ENCODE measurements at places on chromosomes 12 and 14.
A peak's percentile ranks its signal among the peaks of the same experiment; 100 is the strongest.

DNA sequence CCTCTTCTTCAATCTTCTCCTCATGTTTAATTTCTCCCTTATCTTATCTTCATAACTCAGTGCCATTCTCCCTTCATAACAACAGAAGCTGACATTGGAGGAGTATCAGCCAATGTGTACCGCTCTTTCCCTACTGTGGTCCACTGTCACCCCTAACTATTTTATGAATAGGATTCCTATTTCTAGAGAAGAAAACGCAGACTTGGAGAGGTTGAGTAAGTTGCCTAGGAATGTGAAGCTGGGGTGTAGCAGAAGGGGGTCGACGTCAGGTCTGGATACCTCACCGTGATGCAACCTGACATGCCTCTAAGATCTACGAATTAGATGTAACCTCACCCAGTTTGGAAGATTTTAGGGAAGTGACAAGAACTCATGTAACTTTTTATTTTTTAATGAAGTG is 17.1 kb downstream of the LMO3 start:
- DNase-seq, result no peak

DNA sequence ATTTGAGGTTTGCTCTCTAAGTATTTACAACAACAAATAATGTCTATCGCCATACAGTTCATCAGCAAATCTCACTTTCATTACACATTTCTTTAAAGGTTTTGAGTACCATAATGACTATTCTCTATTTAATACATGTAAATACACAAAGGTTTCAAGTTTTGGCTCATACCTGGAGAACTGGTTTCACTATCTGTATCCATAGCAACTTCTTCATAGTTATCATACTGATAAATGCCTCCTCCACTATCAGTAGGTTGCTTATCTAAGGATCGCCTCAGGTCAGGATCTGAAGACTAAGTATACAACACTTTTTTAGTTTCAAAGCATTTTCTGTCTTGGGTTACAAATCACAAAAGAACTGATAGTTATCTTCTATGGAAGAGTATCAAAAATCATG is 21.4 kb downstream of the ZFC3H1 start:
- no peak for DNase-seq

DNA sequence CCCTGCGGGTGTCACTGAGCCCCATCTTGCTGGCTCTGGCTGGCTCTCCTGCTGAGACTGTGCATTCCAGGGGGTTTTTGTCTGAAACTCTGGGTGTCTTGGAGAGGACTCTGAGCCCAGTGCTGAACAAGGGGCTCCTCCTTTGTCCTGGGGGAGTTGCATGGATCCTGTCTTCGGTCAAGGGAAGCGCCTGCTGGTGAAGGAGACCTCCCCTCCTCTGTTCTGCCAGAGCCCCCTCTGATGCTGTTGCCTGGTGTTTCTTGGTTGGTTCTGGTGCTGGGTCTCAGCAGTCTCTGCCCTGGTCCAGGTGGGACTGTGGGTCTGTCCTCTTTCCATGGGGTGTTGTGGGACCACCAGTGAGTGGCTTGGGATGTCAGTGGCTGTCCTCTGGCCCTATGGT is 380.9 kb downstream of the TMEM121 start:
- DNase-seq, result no peak

GRCh38 chr12:117019866-117020265 is 79.3 kb downstream of the TESC start:
- DNase-seq, result no peak

GRCh38 chr12:8985213-8985754 is 4.1 kb upstream of the KLRG1 start:
- DNase-seq, result no peak

- DNase-seq, result no peak
Observed at GRCh38 chr12:76247992-76248391, 100.2 kb downstream of the BBS10 start.

- DNase-seq, result peak; percentile 12
Observed at GRCh38 chr12:7113389-7113871, 4.4 kb upstream of the C1RL start.

DNA sequence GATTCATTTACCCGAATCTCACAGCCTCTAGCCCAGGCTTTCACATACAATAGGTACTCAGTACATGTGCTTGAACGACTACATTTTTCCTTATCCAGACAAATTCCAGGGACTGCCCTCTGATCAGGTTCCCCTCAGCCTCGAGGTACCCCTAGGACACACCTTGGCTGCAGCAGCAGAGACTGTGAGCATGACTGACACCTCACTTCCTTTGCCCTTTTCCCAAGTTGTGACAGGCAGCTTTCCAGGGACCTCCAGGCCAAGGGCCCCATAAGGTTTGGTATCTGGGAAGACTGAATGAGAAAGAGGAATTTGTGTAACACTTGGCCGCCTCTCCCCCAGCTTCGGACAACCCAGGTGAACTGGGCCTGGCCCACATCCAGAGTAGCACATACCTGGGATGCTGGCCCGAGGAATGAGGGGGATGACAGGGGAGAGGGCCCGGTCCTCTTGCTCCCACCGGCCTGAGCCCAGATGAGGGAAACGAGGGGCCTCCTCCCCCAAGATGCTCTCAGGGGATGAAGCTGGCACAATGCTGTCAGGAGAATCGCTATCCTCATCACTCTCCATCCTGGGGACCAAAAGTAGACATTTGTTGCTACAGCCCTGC is 10.2 kb upstream of the PRKAG1 start:
- no peak for DNase-seq

DNA sequence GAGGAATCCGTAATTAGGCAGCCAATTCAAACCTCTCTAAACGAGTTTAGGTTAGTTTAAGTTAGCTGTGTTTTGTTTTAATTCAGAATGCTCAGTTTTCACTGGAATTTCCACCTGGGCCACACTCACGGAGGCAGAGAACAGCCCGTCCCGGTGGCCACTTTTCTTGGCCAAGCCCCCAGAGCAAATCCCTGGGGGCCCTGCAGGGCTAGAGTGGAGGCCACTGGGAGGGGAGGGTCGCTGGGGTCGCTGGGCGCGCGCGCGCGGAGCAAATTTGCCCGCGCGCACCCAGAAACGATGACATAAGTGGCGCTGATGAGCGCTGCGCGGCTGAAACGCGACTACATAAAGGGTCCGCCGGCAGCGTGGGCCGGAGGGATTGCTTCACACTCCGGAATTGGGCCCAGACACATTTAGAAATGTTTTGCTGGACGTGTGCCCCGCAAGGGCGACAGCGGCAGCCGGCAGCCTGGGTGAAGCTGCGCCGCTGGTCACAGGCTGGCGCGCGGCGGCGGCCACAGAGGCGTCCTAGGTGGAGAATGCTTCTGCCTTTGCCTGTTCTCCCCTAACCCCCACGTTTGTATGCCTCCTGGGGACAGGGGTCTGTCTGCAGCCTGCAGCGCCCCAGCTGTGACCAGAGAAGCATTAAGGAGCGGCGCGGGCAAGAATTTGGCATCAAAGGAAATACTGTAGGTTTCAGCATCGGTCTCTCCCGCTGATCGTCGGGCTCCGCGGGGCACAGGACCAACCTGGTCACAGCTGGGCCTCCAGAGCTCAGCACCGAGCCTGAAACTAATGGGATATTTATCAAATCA is 37.9 kb upstream of the TBX5 start:
- no peak for DNase-seq

- no peak for DNase-seq
Observed at GRCh38 chr12:118274066-118274465, 98.6 kb downstream of the TAOK3 start.

- no peak for DNase-seq
Observed at GRCh38 chr14:73713206-73713802, 880 bp downstream of the PNMA1 start.

DNA sequence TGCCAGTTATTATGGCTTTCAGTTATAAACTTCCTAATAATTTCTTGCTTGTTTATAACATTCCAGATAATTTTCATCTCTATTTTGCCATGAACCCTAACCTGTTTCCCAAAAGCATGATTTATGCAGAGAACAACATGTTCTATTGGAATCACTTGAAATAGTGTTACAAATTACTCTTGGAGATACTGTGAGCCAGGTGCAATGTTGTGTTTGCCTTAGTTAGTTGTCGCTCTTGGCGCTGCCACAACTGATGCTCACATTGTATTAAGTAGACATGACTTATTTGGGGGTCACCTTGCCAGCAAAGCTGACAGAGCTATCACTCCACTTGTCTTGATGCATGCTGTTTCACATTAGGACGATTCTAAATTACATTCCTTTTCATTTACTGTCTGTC is 49.4 kb downstream of the TSPAN8 start:
- DNase-seq, result no peak

GRCh38 chr12:13454991-13455777 is 258.7 kb downstream of the EMP1 start:
- no peak for DNase-seq

DNA sequence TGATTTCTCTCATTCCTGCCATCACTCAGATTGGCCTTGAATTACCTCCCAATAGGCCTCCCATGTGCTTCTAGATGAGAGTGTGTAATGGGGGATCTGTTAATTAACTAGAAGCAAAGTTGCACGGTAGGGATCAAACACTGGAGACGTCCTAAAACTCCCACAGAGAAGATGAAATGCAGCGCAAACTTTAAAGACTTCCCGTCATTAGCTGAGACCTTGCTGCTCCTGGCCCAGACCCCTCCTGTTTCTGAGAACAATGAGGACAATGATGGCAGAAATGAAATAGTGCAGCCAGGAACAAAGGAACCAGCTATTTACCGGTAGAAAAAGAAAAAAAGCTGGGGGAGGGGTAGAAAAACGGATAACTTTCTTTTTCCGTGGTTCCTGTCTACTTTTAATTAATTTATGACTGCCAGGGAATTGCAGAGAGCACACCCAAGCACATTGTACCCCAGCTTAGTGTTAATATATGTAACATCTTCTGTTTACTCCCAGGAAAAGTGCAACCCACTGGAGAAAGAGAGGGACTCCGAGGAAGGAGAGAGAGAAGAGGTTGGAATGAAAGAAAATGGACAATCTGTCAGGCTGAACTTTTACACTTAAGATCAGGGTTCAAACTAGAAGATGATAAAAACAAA is 280.7 kb upstream of the SOX5 start:
- no peak for DNase-seq

DNA sequence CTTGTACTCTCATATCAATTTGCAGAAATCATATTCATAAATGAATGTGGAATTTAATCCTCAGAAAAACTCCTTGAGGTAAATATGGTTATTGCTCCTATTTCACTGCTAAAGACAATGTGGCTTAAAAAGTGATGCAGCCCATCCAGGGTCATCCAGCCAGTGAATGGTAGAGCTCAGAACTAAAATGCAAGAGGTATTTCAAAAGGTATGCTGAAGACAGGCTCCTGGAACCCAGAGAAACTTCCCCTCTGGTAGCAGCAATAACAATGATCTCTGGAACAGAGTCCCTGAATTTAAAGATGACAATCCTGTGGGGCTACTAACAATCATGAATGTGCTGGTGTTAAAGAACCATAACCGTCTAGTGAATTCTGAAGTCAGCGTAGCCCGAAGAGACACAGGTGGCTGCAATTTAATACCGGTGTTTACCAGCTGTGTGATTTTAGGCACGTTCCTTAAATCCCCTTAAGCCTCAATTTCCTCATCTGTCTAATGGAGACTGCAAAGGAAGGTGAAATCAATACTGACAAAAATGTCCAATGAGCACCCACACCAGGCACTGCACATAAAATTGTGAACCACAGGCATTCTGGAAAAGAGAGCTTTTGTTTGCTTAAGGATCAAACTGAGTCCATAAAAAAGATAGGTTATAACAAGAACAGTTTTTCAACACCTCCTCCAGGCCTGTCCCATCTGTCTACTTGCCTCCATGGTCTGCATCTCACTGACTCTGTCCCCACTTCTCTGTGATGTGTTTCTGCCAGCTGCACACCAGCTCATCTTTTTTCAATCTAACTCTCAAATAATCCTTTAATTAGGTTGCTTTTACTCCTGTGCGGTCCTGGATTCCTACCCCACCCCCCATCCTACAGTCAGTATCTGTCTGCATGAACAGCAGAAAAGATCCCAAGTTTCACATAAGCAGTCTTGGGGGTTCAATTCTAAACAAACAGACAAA is 10.5 kb downstream of the TM7SF3 start:
- no peak for DNase-seq

DNA sequence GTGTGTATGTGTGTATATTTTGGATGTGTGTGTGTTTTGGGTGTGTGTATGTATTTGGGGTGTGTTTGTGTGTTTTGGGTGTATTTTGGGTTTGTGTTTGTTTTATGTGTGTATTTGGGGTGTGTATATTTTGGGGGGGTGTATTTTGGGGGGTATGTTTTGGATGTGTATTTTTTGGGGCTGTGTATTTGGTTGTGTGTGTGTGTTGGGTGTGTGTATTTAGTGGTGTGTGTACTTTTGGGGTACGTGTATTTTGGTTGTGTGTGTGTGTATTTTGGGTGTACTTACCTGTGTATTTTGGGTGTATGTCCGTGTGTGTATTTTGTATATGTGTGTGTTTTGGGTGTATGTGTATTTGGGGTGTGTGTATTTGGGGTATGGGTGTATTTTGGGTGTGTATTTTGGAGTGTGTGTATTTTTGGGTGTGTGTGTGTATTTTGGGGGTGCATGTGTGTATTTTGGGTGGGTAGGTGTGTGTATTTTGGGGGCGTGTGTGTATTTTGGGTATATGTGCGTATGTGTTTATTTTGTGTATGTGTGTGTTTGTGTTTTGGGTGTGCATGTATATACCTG is 16.7 kb upstream of the TCTN2 start:
- no peak for DNase-seq

DNA sequence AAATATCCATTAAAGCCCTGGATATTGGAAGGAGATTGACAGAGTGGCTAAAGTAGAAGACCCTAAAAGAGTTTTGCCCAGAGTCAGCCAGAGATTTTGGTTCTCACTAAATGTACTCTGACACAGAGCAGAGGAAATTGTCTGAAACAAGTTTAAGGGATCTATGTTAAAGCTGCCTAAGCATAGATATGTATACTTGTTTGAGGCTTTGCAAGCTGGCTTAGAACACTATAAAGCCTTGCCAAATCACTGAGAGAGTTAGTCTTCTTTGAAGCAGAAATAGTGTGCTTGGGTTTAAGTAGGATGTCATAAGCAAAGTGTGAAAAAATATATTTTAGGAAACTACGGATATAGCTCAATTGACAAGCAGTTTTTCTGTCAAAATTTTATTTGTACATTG is 653.5 kb downstream of the FSCB start:
- DNase-seq, result no peak

DNA sequence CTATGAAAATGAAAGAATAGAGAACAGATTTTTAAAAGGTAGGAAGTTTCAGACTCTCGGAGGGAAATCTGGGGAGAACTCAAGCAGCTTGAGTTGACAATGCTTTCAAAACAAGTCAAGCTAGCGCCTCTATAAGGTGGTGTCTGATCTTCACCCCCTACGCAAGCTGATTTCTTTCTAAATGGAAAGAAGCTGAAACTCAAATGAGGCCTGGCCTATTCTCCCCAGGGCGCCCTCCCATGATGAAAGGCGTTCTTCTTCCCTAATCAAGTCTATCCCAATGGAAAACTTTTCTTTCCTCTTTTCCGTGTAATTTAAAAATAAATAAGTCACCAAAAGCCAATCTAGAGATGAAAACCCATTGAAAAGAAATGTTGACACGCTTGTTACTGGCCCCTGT is 20.6 kb downstream of the PTHLH start:
- no peak for DNase-seq

DNA sequence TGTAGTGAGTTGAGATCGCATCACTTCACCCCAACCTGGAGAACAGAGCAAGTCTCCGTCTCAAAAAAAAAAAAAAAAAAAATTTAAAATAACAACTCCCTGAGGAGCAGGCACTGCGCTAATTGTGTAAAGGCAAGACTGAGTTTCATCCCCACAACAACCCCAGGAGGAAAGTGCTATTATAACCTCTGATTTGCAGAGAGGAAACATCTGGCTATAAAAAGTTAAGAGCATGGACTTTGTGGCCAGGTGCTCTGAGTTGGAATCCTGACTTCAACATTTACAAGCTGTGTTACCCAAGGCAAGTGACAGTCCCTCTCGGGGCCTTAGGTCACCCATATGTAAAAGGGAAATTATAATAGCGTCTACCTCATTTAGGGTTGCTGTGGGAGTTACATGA is 76.0 kb upstream of the MYL2 start:
- DNase-seq, result no peak

Data from brain microvascular endothelial cell (primary cell).